MV-4-11 (cell line): ENCODE measurements at places on chromosomes 3 and 15.

DNA sequence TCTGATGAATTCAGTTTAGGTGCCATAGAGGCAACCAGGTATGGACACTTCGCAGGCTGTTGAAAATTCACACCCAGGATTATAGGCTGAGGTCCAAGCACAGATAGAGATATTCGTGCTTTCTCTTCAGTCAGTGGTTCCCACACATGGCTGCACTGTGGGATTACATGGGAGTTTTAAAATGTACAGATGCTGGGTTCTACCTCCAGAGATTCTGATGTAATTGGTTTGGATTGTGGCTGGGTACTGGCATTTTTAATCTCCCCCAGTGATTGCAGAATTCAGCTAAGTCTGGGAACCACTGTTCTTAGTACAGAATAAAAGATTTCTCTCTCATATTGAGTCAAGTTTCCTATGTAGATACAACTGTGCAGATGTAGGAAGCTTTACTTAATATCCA lies 91.6 kb downstream of the FOXB1 start:
- no peak for DNase-seq

GRCh38 chr3:127739347-127740135 lies 66.8 kb downstream of the ABTB1 start:
- DNase-seq: no peak

DNA sequence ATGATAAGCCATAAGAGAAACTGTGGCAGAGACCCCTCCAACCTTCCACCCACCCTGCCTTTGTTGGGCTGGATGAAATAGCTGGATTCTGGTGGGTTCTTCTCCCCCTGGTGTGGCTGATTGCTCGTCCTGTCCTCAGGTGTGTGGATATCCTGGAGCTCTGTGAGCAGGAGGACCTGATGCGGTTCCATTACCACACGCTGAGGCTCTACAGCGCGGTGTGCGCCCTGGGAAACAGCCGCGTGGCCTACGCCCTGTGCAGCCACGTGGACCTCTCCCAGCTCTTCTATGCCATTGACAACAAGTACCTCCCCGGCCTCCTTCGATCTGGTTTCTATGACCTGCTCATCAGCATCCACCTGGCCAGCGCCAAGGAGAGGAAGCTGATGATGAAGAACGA lies 306.3 kb upstream of the CHRM5 start:
- no peak for DNase-seq

GRCh38 chr3:159886050-159886449 lies 102.6 kb upstream of the IL12A start:
- no peak for DNase-seq

- DNase-seq: no peak
Measured at GRCh38 chr3:105067361-105067760, 299.3 kb upstream of the ALCAM start.

GRCh38 chr15:69909719-69910444 lies 187.8 kb downstream of the TLE3 start:
- DNase-seq: no peak

GRCh38 chr3:192215-192929 lies 4.2 kb upstream of the CHL1 start:
- peak; percentile 49 for DNase-seq

DNA sequence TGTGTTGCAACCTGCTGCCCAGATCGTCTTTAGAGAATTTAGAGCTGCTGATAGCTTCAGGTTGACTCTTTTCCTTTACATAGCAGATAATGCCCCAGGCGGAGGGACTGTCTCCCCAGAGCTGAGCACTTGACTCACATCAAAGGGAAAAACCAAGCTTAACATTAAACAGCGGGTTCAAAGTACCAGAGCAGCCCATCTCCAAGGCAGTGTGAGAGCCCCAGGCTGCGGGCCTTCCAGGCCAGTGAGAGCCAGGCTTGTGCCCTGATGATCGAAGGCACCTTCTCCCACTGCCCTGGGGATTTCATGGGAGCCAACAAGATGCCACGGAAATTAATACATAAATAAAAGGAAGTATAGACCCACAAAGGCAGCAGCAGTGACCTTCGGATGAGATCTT lies 275.6 kb downstream of the XXYLT1 start:
- no peak for DNase-seq

DNA sequence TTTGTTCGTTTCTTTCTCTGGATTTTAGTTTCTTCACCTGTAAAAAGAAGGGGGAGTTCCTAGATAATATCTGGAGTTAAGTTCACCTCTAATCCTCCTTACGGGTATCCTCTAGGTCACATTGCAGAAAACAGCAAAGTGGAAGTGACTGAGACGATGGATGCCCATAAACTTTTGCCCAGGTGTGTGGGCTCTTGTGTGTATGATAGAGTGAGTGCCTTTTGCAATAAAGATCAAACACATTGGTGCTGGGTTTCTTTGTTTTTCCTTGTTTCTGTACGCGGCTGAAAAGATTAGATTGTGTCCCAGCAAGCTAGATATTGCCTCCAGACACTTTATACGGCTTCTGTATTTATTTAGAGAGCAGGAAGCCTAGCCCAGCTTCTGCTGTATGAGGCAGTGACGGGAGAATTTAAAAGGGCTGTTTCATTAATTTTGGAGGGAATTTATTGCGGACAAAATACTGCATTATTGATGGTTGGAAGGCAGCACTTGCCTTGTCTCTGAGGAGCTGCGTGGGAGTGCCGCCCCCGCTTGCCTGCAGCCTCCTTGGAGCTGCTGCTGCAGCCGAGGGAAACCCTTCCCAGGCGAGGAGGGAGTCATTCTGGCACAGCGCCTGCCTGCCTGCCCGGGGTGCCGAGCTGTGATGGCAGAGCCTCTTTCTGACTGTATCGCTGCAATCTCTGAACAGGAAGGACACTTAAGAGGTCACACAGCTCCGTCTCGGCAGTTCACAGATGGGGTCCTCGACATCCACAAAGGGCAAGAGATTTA lies 38.5 kb downstream of the PYDC2 start:
- DNase-seq: no peak
